ENCODE measurements at places on chromosomes 4 and X.

DNA sequence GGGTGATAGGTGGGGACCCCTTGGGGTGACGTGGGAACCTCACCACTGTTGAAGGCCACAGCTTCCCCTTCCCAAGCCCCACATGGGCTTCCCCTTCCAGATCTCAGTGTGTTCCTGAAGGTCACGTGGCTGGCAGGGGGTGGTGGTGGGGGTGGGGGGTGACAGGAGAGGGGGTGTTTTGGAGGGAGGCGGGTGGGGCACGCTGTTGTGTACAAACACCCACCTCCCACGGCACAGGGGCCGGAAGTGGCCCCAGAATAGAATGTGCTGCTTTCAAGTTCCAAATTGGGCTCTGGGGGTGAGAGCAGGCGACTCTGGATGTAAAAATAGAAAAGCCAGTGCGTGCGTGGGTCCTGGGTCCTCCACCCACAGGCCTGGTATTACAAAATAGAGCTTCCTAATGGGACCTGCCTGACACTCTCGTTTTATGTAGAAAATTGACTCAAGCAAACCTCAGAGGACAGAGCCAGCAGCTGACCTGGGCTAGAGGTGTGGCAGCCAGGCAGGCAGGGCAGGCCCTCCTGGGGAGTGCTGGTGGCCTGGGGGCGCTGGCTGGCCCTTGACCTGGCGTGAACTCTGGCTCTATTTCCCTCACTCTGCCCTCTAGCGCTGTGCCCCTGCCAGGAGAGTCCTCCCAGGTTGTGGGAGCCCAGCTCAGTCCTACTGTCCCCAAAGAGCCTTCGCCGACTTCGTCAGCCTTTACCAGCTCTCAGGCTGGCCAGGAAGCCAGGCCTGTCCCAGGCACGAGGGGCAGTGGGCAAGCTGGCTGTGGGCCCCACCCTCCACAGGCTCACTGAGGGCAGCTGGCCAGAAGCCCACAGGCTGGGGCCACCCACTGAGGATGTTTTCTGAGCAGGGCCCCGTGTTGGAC is 5.4 kb upstream of the SH3BP2 start:
- no peak for DNase-seq

- DNase-seq = no peak
Observed at GRCh38 chrX:21962361-21962760, 21.9 kb downstream of the SMS start.

DNA sequence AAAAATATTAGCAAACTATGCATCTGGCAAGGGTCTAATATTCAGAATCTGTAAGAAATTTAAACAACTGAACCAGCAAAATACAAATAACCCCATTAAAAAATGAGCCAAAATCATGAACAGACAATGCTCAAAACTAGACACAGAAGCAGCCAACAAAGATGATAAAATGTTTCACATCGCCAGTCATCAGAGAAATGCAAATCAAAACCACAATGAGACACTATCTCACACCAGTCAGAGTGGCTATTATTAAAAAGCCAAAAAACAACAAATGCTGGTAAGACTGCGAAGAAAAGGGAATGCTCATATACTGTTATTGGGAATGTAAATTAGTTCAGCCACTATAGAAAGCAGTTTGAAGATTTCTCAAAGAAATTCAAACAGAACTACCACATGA is 201.3 kb upstream of the CPEB2 start:
- DNase-seq = no peak

GRCh38 chr4:114497116-114497515 is 101.5 kb upstream of the UGT8 start:
- no peak for DNase-seq

GRCh38 chrX:39809331-39809730 is 288.4 kb downstream of the BCOR start:
- no peak for DNase-seq

DNA sequence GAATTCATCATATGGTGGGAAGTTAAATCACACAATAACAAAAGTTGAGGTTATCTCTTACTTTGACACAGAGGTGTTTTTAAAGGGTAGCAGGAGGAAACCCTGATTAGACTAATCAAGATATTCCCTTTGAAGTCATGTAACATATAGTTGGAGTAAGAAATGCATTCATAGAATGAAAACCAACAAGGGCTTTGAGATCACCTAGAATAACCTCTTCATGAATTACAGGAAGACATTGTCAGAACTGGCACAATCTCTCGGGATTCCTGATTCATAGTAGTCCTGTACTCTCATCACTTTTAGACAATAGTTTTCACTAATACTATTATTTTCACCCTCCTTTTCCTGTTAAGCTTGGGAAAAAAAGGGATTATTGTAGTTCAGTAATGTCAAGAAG is 170.2 kb downstream of the PPP3CA start:
- DNase-seq = no peak

GRCh38 chr4:120897981-120898719 is 24.4 kb downstream of the PRDM5 start:
- no peak for DNase-seq

DNA sequence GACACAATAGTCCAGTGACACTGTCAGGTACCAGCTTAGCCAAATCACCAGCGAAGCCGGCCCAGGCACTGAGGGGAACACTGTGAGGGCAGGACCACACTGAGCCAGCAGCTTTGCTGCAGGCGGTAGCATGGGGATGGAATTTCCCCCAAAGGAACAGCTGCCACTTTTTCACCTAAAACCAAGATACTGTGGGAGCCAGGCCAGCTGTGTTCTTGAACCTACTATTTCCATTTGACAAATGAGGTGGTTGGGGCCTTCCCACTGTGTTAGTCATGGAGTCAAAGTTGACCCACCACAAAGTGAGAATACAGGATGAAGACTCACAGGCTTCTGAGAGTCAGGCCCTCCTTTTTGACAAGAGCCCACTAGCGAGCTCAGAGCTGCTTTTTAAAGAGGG is 70.7 kb upstream of the SH3RF1 start:
- DNase-seq = no peak

DNA sequence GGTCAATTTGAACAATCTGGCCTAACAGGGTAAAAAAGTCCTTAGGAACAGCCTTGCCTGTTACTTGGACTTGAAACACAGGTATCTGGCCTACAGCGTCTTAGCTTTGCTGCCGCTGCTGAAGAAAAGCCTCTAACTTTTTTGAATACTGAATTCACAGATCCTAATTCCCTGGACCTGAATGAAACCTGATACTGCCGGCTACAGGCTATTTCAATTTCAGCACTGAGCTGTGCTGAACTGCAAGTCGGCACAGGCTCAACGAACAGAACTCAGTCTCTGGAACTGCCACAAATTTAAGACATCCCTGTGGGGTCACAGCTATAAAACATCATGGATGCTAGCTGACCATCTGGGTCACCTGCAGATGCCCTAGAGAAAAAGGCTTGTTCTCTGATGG is 7.2 kb downstream of the NR0B1 start:
- DNase-seq = no peak

DNA sequence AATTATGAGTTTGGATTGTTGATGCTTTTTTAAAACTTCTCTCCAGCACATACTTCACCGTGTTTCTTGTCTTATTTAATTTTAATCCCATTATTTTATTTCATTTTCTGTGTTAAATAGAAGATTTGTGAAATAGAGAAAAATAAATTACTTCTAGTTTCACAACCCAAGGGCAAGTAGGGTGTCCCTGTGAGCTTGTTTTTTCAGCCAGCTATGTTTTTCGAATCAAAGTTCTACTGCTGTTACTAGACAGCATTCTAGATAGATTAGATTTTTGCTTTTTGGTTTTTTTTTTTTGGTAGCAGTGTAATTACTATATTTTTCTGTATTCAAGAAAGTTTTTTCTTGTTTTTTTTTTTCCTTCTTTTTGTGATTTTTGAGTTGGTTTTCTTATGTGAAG is 59.9 kb downstream of the RBPJ start:
- no peak for DNase-seq

- DNase-seq = no peak
Observed at GRCh38 chrX:99371976-99372595, 1038.0 kb downstream of the PCDH19 start.

DNA sequence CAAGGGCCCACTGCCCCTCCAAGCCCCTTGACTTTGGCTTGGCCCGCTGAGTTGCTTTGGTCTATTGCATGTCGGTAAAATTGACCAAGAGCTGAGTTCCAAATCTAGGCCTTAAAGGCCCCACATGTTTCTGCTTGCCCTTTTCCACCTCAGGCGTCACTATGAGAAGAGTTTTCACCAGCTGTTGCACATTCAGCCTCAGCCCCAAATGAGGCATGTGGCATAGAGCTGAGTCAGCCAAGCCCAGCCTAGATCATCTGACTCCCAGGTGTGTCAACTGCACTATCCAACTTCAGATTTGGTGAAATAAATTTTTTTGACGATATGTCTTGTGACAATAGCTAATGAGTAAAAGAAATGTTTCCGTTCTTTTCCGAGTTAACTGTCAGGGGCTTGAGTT is 424.5 kb upstream of the FAM47C start:
- no peak for DNase-seq

GRCh38 chr4:142547974-142548373 is 298.1 kb downstream of the INPP4B start:
- no peak for DNase-seq

DNA sequence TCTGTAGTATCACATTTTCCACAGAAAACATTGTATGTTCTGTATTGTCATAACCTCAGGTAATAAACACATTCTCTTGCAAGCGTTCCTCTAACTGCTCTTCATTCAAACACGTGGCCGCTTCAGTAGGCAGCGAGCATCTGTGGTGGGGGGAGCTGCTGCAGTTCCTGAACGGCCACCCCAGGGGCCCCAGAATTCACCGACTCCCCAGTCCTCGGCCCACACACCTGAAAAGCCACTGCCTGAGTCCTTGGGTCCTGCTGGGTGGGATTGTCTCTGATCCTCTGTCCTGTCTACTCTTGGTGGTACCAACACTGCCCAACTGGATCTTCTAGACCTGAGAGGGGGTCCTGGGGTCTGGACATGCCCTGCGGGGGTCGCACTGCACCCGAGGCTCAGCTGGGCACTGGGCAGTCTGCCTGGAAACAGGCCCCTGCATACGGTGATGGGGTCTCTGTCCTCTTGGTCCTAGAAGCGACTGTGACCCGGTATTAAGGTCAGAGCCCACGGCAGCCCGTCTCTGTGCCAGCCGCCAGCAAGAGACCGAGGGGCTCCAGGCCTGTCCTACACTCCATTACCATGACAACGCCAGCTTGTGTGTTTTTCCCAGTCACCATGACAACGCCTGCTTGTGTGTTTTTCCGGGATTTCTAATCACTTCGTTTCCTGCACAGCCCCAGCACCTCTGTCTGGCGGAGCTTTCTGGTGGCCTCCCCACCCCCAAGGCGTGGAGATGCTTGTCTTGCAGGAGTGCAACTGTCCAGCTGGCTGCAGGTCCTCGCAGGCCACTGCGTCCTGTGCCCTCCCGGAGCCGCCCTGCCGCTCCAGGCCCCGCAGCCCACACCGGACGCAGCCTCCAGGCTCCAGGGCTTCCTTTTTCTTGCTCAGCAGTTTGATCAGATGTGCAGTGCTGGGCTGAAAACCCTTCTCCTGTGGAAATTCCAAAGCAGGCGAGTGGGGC is 16.0 kb downstream of the CTBP1 start:
- DNase-seq = no peak

- no peak for DNase-seq
Observed at GRCh38 chr4:132332932-132333723, 816.0 kb upstream of the PCDH10 start.

DNA sequence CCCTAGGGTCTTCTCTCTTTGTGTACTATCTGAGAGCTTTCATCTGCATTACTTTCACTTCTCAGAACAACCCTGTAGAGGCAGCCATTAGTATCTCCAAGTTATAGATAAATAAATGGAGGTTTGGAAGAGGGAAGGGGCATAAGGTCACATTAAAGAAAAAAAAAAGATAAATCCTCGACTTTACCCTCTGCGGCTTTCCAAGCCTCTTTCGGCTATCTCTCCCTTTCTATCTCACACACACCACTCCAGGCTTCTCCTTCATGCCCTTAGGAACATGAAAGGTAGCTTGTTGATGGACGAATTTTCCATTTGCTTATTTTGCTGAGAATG is 660 bp upstream of the ARHGEF9 start:
- DNase-seq = no peak

- no peak for DNase-seq
Observed at GRCh38 chr4:85952972-85953650, 406.7 kb downstream of the MAPK10 start.

GRCh38 chrX:90040807-90041206 is 119.1 kb downstream of the TGIF2LX start:
- no peak for DNase-seq

DNA sequence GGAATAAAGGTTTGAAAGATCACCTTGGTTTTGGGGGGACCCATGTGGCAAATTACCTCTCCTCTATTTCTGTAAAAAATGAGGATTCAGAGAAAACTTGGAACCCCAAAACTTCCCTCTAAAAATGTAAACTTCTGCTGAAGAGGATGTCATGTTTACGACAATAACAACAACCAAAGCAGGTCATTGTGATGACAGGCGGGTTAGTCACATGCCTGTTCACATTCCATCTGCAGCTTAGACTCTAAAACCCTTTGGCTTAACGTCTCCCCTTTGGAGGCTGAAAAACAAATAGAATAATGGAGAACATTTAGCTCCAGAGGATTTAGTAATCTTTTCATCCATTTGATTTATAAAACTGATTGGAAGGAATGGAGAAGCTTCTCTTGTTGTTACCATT is 75.0 kb upstream of the FAM9C start:
- no peak for DNase-seq

- no peak for DNase-seq
Observed at GRCh38 chr4:112113864-112114263, 31.4 kb upstream of the FAM241A start.

DNA sequence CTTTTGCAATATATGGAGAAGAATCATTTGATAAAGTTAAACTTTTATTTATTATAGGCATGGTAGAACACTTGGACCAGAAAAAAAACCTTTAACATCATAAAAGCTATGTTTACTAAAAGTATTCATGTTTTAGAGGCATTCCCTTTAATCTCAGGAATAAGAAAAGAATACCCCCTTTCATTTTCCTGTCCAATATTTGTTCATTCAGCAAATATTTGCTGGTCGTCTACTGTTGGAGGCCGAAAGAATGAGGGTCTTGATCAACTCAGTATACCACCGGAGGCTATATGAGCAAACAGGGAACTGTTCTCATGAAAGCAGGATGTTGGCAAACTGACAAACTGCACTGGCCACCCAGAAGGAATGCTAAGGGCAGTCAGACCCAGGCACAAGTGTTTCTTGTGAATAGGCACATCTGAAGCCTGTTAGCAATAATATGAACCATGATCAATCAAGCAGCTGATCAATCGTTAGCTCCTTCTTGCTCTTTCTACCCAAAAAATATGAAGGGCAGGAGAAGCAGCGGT is 480.8 kb upstream of the FAT1 start:
- DNase-seq = no peak

GRCh38 chr4:94371290-94371689 is 28.7 kb upstream of the HPGDS start:
- DNase-seq = no peak

Data from LNCaP clone FGC (cell line).